Suppressor macrophage treated with lipopolysaccharide for 1 hour (primary cell): ENCODE measurements at places on chromosomes 7 and 10.
A peak's percentile ranks its signal among the peaks of the same experiment; 100 is the strongest.

GRCh38 chr7:33842150-33842549 lies 63.2 kb upstream of the BMPER start:
- no peak for DNase-seq

- DNase-seq, result no peak
Observed at GRCh38 chr7:148434181-148434757, 156.3 kb upstream of the C7orf33 start.

DNA sequence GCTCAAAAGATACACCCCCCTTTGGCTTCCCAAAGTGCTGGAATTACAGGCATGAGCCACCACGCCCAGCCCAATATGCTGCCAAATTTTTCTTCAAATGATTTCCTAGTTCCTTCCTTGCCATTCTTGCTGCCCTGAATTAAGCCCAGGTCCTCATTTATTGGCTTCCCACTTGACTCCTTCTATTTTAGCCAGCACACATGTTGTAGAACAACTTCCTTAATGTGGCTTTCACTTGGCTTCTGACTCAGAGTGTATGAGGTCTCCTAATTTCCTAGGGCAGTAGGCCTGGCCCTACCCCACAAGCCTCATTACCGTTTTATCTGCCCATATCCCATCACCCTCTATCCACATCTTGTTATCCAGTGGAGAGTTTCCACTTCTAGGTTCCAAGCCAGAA lies 21.8 kb upstream of the HIPK2 start:
- peak; percentile 83 for DNase-seq

DNA sequence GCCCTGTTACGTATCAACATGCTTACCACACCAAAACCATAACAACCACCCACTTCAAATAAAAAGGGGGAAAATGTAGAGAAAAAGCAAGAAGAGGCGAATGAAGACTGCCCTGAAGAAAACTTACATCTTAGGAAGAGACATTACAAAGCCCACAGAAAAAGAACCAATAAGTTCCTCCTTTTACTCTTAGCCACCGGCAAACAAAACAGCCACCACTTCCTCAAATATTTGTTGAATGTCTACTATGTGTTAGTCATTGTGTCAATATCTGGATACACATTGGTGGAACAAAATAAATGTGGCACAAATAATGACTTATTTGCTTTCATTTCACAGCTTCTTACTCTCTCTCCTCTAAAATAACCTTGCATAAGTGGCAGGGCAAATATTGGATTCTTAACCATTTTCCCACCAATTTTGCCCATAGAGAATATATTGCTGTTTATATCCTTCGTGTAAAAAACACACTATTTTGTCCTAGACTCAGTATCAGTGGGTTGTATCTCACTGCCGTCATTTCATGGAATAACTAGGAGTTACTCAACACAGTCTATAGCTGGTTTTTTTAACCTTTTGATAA lies 106.8 kb downstream of the ANK3 start:
- peak; percentile 91 for DNase-seq

DNA sequence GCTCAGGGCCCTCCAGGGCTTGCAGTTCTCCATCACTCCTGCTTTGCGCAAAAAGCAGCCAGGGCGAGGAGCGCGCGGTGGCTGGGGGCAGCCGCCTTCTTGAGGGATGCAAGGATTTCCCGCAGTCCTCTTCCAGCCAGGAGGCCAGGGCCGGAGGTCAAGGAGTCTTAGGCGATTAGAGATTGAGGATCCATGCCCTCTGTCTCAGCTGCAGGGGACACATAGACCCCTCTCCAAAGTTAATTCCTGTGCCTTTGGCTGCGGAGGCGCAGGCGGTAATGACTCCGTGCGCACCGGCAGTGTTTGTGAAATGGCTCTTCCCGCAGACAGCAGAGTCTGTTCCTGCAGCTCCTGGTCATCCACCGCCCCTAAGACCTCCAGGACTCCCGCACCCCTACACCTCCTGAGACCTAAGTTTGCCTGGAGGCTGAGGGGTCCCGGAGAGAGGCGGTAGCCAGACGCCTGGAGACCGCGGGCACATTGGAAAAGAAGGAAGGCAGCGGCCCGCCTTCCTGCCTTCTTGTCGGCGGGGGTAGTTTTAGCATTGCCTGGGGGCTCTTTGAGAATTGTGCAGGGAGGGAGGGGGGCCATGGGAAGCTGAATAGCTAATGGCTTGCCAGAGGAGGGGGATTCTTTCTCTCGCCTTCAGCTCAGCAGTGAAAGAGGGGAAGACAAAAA lies 3.3 kb upstream of the NEUROG3 start:
- DNase-seq, result no peak

DNA sequence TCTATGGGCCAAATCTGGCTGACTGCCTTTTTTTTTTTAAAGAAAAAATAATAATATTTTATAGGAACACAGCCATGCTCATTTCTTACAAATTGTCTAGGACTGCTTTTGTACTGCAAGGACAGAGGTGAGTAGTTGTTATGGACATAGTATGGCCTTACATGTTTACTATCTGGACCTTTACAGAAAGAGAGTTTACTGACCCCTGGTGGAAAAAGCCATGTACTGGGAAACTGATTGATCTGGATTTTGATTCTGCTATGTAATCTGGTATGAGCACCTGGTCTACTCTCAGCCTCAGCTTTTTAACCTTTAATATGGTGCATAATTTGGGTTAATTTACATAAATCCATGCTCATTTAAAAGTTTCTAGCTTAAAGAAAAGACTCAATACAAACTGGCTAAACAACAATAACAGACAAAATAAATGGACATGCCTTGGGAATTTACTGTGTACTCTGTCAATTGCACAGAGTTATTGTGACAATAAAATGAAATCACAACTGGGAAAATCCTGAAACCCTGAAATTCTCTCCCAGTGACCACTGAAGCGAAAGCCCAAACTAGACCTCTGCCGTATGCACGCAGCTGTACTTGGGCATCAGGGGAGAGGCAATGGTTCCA lies 260.7 kb downstream of the BMPER start:
- peak; percentile 3 for DNase-seq

DNA sequence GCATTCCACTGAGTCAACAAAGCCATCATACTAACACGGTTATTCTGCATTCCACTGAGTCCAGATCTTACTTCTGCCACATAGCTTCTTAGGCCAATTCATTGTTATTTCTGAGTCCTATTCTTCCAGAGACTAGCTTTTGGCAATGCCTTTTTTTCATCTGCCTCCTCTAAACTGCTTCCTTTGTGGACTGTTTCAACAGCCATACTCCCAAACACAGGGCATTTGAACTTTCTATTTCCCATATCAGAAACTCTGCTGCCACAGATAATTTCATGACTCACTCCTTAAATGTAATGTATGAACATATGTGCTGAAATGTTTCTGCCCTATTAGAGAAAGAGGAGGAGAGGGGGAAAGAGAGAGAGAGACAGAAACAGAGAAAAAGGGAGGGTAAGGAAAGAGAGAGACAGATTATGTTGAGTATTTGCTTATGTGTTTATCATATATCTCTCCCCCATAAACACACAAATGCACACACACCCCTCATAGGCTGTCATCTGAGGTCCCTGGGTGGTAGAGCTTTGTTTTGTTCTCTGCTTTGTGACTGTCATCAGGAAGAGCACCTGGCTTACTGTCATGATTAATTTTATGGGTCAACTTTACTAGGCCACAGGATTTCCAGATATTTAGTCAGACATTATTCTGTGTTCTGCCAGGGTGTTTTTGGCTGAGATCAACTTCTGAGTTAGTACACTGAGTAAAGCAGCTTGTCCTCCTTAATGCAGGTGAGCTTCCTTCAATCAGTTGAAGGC lies 308.0 kb upstream of the KCND2 start:
- DNase-seq, result no peak

DNA sequence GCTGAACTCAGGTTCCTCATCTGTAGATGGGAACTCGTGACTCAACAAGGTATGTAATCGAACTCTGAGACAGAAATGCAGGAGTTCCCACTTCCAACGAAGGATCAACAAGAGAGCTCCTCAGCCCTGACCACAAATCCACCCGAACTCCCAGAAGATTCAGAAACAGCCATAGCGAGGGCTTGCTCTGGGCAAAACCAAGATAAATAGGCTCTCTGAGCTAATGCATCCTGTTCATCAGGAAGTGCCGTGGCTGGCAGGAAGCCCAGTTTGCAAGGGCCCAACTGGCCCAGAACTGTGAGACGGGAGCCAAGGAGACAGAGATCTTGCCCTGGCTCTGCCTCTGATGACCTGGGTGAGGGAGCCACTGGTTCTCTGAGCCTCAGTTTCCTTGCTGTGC lies 141.7 kb upstream of the PFKP start:
- DNase-seq, result peak; percentile 39

DNA sequence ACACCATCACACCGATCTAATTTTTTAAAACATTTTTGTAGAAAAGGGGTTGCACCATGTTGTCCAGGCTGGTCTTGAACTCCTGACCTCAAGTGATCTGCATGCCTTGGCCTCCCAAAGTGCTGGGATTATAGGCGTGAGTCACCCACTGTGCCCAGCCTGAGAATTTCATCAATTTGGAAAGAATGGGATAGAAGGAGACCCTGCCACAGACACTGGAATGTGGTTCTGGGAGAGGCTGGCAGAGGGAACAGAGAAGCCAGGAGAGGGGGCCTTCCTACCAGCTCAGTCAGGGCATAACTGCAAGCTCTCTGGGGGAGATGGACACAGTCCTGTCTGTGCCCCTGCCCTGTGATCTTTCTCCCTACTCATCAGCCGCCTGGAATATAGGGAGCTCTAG lies 42.1 kb upstream of the MKRN1 start:
- DNase-seq, result no peak

- no peak for DNase-seq
Observed at GRCh38 chr10:115963848-115964247, 309.2 kb downstream of the GFRA1 start.

GRCh38 chr7:133389727-133390126 lies 136.8 kb downstream of the EXOC4 start:
- no peak for DNase-seq

DNA sequence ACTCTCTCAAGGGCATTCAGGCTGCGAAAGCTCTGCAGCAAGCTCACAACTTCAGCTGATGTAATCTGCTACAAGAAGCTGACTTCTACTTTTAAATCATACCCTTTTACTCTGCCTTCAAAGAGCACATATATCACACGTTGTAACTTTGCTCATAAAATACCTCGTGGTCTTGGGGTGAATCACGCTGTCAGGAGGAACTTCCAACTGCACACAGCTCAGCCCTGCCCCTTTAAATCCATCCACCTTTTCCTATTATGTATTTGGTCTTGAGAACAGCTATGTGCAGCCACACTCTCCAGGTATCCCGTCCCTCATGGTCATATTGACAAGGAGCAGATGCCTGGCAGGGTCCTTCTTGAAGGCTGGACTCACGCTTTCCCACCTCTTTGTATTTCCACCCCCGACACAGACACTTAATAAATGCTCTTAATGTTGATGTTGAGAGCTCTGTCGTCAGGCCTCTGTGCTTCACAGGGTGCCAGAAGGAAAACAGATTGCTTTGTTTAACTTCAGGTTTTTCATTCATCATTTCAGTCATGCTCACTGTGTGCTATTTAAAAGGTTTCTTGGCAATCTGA lies 47.6 kb downstream of the ICA1 start:
- DNase-seq, result peak; percentile 5

- DNase-seq, result no peak
Observed at GRCh38 chr10:11856089-11856488, 32.9 kb downstream of the PROSER2 start.

- DNase-seq, result no peak
Observed at GRCh38 chr10:24344279-24344678, 135.3 kb downstream of the KIAA1217 start.

- no peak for DNase-seq
Observed at GRCh38 chr10:133372507-133372906, 647 bp downstream of the ECHS1 start.

GRCh38 chr7:71509381-71509780 lies 377.4 kb downstream of the GALNT17 start:
- DNase-seq, result no peak

DNA sequence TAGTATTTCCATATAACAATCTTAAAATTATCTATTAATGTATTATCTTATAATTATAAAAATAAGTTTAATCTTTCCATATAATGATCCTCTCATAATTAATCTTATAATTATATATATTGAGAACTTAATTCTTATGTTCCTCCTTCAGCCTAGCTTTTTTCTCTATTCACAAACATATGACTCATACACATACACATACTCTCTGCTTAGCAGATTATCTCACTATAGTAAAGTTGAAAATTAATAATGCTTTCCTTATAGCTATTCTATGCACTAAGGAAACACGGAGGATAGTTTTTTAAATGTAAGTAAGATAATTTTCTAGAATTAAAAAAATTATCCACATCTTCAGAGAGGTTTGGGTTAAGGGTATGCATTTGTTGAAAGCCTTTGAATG lies 47.7 kb upstream of the ITGB8 start:
- peak; percentile 53 for DNase-seq

- DNase-seq, result no peak
Observed at GRCh38 chr10:9853405-9854355, 1164.0 kb upstream of the CELF2 start.

- DNase-seq, result no peak
Observed at GRCh38 chr10:69879634-69880257, 78.0 kb downstream of the COL13A1 start.

GRCh38 chr10:67539312-67539711 lies 156.7 kb downstream of the CTNNA3 start:
- no peak for DNase-seq

DNA sequence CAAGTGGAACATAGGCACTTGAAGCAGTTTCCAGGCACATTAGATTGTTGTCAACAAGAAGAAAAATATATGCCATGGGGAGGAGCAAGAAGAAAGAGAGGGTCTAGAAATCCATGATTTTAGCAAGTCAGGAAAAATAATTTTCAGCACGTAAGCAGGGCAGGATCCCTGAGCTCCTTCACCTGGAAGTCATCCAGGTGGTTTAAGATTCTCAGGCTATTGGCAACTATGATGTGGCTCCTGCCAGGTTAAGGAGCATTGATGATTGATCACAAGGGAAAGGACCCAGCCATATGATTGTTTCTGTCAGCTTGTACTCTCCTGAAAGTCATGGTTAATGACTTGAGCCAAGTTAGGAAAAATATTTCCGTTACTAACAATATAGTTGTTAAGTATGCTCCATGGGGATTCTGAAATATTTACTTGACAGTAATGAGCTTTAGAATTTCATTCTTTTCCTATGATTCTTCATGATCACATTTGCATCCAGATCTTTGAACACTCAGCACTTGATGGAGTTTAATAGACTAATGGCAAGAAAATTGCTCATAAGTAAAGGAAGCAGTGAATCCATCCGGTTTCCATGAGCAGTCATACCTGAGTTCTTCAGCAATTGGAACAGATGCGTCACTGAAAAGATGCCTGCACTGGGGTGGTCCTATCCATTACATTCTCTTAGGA lies 209.1 kb downstream of the BICC1 start:
- no peak for DNase-seq

GRCh38 chr7:143519411-143520131 lies 41.9 kb downstream of the TAS2R41 start:
- peak; percentile 84 for DNase-seq

DNA sequence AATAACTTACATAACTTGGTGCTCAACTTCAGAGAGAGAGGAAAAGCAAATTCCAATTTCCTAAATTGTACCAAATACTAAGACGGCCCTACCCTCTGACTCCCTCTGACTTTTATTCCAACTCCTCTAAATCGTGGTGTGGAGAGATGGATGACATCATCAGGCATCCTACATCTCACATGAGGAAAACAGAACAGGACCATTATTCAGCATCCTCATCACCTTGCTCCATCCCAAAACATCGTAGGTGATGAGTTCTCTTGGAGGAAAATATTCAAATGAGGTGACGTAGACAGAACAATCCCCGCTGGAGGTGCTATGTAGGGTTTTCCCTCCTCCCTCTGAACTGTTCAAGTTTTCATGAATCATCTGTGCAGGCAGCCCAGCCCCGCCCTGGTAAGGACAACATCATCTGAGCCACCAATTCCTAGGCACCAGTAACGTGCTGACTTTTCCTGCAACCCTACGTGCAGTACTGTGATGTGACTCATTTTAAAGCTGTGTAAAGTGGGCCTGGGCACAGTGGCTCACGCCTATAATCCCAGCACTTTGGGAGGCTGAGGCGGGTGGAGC lies 167.2 kb downstream of the CALN1 start:
- DNase-seq, result no peak
